CMK (cell line): ENCODE measurements at places on chromosomes 7 and 10.

- DNase-seq = no peak
These were observed 530.8 kb downstream of the CNTNAP2 start for GRCh38 chr7:146647445-146647844.

DNA sequence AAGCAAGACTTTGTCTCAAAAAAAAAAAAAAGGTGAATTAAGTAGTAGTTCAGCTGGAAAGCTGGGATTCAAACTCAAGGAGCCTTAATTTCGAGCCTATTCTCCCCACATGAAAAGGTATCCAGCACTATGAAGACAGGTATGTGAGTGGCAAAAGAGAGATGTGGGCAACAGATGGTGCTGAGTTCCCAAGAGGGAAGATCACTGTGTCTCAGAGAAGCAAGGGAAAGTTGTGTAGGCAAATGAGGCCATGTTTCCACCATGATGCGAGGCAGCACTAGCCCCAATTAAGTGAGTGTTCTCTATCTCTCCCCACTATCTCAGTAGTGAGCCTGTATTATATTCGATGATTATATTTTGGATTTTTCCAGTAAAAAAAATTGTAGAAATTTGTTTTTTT lies 19.8 kb upstream of the ST7 start:
- DNase-seq = no peak

- no peak for DNase-seq
These were observed 26.2 kb downstream of the IKZF1 start for GRCh38 chr7:50330696-50331095.

DNA sequence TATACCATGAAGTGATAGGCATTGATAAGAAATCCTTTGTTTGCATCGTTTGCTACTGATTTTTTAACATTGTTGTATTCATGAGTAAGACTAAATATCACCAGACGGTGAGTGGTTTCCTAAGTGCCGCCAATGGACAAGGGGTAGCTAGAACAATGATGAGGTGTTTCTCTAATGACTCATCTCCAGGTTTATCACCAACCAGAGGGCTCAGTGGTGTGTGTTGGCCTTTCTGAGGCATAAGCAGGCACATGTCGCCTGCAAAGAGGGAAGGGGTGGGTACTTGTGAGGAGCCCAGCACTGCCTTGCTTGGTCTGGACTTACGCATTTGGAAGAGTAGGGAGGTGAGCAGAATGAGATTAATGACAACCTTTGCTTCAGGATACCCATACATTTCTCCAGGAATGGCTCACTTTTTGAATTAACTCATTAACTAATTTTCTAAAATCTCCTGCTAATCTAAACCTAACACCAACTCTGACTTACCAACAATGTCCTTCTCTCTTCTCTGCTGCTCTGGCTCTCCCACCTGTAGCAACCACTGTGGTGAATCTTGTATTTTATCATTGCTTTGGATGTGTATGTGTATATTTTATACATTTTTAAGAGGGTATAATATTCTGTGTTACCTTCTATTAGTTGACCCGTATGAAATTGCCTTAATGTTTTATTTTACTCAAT lies 722.6 kb downstream of the GRID1 start:
- DNase-seq = no peak

DNA sequence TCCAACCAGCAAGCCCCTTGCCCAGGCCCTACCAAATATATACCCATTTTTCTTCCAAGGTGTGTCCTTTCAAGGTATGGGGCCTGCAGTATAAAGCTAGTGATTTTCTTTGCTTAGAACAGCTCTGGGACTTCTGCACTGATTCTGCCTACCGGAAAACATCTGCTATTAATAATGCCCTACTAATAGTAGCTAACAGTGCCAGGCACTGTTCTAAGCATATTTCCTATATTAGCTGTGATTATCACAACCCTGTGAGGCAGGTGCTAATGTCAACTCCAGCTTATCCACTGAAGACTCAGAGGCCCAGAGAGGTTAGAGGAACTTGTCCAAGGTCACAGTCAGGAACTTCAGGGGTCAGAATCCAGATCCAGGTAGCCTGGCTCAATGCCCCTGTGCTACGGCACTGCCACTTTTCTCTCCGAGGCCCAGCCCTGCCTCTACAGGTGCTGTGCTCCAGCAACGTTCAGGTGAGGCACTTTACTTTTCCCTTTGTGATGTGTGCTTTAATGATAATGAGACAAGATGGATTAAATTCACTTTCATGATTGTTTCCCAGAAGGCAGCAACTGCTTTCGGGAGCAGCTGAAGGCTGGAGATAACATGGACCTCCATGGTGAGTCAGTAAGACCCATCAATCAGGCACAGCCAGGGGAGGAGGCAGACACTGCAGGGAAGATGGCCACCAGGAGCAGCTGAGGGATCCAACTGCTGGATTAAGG lies 26.7 kb downstream of the TAS2R41 start:
- DNase-seq = no peak

DNA sequence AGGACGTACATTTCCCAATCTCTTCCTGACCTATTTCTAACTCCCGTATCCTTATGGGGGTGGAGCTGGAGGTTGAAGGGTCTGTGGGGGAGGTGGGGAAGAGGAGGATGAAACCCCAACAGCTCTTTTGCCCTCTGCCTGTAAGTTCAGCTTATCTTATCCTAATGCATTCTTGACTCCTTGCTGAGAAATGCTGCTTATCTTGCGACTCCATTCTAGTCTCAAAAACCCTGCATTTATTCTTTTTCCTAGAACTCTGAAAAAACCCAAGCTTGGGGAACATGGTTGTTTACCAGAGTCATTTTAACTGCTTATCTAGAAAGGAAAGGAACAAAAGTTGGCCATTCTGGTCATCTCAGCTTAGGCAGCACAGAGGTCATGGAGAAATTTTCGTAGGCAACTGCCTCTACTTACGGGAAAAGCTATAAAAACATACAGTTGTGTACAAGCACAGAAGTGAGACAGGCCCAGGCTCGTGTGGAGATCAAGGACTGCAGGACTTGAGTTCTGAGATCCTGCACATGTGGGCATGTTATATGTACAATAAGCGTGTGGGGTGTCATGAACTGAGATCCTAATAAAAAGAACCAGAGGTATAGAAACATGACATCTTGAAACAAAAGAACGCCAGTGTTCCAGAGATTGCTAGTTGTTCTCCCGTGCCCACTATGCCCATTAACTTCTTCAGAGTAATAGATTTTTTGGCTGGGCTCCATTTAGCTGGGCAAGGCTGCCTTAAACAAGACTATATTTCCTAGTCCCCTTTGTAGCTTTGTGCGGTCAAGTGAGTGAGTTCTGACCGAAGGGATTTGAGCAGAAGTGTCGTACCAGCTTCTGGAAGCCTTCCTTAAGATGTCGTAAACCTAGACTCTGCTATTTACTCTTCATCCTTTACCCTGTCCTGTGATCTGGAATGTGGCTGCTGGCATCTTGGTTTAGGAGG lies 9.6 kb downstream of the INMT start:
- peak; percentile 76 for DNase-seq

GRCh38 chr10:43855667-43856210 lies 207.1 kb upstream of the ZNF32 start:
- no peak for DNase-seq

- no peak for DNase-seq
These were observed 40.7 kb upstream of the GJD4 start for GRCh38 chr10:35564341-35564968.

- no peak for DNase-seq
These were observed 60.8 kb upstream of the ITGA8 start for GRCh38 chr10:15780353-15781135.
